ENCODE measurements at places on chromosomes 13 and 19.

GRCh38 chr13:95505265-95505664, 47.3 kb upstream of the CLDN10 start:
- DNase-seq, result no peak

GRCh38 chr13:46926916-46927590, 30.2 kb upstream of the HTR2A start:
- peak; percentile 1 for DNase-seq

DNA sequence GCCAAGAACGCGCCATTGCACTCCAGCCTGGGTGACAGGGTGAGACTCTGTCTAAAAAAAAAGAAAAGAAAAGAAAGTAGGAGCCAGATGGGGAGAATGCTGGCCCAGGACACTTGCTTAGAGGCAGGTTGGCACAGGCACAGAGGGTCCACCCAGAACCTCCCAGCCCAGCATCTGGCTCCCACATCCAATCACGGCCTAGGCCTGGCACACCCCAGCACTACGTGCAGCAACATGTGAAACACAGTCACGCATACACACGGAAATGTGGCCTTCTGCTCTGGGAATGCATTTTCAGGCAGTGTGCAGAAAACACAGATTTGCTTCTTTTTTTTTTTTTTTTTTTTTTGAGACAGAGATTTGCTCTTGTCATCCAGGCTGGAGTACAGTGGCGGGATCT, 20.9 kb upstream of the FOSB start:
- DNase-seq, result no peak

GRCh38 chr13:32594157-32594738, 8.0 kb downstream of the PDS5B start:
- no peak for DNase-seq

GRCh38 chr13:20492641-20493040, 33.0 kb downstream of the CRYL1 start:
- DNase-seq, result no peak

- no peak for DNase-seq
Observed at GRCh38 chr13:79445968-79446645, 34.8 kb upstream of the NDFIP2 start.

DNA sequence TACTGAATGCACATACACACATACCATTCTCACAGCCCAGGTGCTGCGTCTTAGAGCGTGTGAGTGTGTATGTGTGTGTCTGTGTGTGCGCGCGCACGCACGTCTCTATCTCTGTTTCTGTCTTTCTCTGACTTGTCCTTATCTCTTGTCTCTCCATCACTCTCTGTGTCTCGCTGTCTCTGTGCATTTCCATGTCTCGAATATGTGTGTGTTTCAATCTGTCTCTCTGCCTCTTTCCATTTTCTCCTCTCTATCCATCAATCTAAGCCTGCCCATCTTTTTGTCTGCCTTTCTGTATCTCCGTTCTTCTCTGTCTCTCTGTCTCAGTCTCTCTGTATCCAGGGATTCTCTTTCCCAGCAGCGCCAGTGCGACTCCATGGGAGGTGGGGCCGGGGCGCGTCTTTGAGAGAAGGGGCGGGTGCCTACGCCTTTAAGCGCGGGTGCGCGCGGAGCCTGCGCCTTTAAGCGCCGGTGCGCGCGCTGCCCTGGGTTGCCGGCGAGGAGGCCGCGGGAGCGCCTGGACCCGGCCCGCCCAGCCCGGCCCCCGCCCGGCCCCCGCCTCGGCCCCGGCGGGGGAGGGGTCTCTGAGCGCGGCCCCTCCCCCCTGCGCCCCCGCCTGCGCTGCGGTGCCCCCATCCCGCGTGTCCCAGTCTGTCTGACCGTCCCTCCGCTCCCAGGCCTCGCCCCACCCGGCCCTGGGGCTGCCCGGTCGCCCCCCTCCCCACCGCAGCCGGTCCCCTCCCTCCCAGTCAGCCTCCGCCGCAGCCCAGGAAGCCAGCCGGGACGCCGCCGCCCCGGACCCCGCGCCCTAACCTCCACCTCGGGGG, at the start of gene LRFN3:
Gene LRFN3 (plus strand): TSS at position 464 of the 827 bp plus-strand sequence. CDS start 3,052 bp downstream, outside the sequence.
- DNase-seq, result peak; percentile 57

GRCh38 chr19:32810452-32810851, 59.1 kb downstream of the SLC7A9 start:
- no peak for DNase-seq

- no peak for DNase-seq
Observed at GRCh38 chr13:23349161-23349897, 84.2 kb downstream of the SACS start.

- peak; percentile 59 for DNase-seq
Observed at GRCh38 chr19:58154287-58154678, 3.7 kb upstream of the ZNF329 start.

GRCh38 chr13:19181621-19182485, at the start of gene TUBA3C:
TUBA3C (minus strand) TSS chr13:19181824; CDS start chr13:19181747, 77 bp downstream.
- DNase-seq, result no peak

GRCh38 chr13:77595166-77595810, 59.8 kb downstream of the SCEL start:
- no peak for DNase-seq

DNA sequence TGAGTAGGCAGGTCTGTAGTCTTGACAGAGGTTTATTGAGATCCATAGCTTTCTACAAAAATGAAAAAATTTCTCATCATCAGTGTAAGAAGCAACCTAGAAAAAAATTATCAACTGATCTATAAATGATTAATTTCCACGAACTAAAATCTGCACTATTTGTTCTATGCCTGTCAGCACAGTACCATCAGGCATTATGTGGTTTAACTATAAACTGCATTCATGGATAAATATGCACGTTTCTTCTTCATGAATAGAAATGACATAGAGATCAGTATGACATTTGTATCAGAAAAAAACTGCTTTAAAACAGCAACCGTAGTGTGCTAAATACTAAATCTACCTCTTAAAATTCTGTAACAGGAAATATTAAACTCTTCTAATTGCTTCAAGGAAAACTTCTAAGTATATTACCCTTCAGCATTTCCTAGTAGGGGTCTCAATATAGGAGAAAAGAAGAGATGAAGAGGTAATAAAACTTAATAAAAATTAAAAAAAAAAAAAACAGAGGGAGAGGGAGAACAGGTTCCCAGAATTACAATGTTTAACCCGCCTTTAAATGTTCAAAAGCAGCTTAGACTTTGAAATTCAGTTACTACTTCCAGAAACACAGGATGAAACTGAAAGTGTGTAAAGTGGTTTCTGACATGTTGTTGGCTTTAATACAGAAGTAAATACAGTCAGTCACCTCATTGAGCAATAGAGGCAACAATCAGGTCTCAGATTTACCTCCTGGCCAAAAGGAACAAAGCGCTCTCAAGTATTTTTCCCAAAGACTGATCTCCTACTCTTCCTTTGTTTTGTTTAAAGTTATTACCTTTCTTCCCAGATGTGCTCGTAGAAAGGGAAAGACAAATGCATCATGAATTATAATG, 144.4 kb downstream of the DIAPH3 start:
- peak; percentile 4 for DNase-seq

GRCh38 chr13:88887045-88887662, 1216.0 kb downstream of the SLITRK5 start:
- no peak for DNase-seq

GRCh38 chr13:77506874-77507273, 28.6 kb upstream of the SCEL start:
- no peak for DNase-seq

DNA sequence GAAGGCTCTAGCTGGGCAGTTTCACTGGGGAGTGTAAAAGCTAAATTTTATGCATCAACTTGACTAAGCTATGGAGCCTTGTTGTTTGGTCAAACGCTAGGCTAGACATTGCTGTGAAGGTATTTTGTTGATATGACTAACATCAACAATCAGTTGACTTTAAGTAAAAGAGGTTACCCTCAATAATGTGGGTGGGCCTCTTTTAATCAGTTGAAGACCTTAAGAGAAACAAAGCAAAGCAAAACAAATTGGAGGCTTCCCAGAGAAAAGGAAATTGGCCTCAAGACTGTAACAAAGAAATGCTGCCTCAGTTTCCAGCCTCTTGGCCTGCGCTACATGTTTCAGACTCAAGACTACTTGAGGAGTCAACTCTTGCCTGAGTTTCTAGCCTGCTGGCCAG, 50.0 kb upstream of the TSC22D1 start:
- no peak for DNase-seq

DNA sequence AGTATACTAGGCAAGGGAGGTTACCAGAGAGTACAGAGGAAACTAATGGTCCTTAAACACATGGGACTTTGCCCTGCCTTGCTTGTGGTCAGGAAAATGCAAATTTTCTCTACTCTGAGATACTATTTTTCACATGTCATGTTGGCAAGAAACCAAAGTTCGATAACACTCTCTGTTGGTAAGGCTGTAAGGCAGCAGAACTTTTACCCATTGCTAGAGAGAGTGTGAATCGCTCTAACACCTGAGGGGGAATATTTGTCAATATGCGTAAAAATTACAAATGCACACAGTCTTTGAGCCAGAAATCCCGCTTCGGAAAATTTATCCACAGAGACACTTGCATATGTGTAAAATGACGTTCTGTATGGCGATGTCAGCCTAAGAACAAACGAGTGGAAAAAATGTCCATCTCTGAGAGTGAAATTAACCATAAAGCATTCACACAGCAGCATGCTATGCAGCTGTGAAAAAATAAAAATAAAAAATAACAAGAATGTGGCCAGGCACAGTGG, 9.5 kb upstream of the RFX1 start:
- DNase-seq, result no peak

- DNase-seq, result no peak
Observed at GRCh38 chr19:45166723-45167252, 6.0 kb upstream of the NKPD1 start.

DNA sequence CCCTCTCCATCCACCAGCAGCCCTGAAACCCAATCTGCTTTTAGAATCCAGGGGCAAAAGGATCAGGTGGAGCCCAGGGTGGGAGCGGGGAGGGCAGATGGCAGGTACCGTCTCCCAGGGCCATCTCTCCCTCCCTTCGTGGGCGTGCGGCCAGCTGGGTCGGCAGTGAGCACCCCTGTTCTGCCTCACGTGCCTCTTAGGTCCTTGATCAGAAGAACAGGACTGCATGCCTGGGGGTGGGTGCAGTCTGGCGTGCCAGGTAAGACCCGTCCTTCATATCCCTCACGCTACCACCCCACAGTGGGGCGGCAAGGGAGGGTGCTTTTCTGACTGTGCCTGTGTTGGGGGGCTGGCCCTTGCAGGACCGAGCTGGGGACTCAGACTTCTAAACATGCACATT, 2.0 kb downstream of the SLC8A2 start:
- no peak for DNase-seq

GRCh38 chr19:14566712-14567077, 5.2 kb downstream of the NDUFB7 start:
- no peak for DNase-seq

- DNase-seq, result no peak
Observed at GRCh38 chr19:1591421-1592023, 1.1 kb downstream of the MBD3 start.

DNA sequence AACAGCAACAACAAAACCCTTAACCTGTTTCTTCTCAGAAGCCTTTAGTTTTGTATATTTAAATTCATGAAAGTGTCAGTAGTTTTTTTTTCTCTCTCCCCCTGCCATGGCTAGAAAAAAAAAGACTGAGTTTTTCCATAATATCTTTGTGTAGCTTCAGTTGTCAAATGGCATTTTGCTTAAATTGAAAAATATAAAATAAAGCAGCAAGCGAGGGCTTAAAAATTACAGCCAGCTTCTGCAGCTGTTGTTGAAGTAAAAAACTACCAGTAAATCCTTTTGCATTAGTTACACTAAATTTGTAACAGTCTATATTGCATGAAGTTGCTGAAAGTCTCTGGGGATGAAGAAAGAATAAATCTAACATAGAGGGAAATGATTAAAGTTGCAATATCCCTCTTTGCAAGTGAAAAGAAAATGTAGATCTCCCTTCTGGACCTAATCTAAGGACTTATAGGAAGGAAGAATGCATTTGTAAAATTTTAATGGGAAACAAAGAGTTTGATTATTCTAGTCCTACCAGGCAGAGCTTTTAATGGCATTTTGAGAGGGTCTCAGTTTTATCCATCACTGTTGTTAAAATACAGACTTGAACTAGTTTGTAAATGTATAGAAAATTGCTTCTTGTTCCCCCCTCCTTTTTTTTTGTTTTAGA, 215.7 kb downstream of the ATP8A2 start:
- DNase-seq, result no peak

- no peak for DNase-seq
Observed at GRCh38 chr13:42544246-42544926, 29.6 kb upstream of the TNFSF11 start.

DNA sequence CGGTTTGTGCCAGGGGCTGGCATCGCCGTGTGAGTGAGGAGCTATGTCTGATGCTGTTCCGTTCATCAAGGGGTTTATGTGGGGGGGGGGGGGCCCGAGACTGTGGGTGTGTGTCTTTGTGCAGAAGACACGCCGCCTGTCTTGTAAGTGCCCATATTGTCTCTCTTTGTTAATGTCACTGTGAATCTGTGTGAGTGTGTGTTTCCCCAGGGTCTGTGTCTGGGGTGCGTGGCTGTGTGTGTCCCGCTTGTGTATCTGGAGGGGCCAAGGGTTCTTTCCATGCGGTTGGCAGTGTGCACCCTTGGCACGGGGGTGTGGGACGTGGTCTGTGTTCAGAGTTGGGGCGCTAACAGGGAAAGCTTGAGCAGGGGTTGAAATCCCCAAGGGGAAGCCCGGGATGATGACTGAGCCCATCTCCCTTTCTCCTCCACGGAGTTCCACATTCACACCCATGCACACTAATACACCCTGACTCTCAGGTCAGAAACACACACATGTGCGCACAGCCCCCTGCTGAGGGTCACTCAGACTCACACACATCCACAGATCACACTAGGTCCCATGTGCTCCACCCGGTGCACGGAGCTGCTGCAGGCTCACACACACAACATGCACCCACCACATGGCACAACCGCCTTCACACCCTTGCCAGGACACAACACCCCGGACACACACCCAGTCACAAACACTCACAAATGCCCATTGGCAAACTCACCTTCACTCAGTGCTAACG, 1.8 kb downstream of the NCAN start:
- DNase-seq, result peak; percentile 47

DNA sequence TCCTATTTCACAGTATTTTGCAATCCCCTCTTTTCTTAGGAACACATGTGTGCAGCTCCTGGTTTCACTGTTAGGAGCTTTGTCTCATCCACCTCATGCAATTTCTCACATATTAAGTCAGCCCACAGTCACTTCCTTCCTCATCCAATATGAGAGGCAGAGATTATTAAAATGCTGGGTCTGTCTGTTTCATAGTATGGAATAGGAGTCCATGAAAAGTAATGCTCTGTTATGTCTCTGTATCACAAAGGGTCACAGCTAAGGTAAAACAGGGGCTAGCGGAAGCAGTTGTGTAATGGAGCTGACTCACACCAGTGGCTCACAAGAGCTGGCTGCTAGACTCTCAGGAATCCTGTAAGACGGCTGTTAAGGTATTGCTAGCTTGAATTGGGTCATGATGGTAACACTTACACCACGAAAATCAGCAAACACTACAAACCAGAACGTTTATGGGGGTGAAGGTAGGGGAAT, 216.5 kb downstream of the EFNB2 start:
- DNase-seq, result peak; percentile 61

- no peak for DNase-seq
Observed at GRCh38 chr19:48514123-48514458, 2.5 kb upstream of the LMTK3 start.

Measured in left lung (tissue), 14 donors.